Fibroblast of lung (primary cell): ENCODE measurements at places on chromosomes 16 and 17. TPM values are rescaled to one million over a fixed set of nuclear protein-coding genes. Genes with fewer than 3 reads are reported as not detected.

The RNF112 gene
- 7.2 and 21.5 TPM in 2 replicates for total RNA-seq

The DPEP2 gene
- not detected in 2 replicates for total RNA-seq

The CEMP1 gene
- not detected in 2 replicates for total RNA-seq

The SDR42E2 gene
- under 0.01 TPM in 1 of 2 replicates, not detected in the other for total RNA-seq

The SMIM5 gene
- under 0.01 and 0.17 TPM in 2 replicates for total RNA-seq

The PHAF1 gene
- 15.2 and 18.3 TPM in 2 replicates for total RNA-seq

The ZFP3 gene
- total RNA-seq, result 2.1 and 3.1 TPM in 2 replicates

The CDH3 gene
- 0.26 TPM in 1 of 2 replicates, not detected in the other for total RNA-seq

The DOC2B gene
- not detected in 2 replicates for total RNA-seq

The CD300E gene
- not detected in 2 replicates for total RNA-seq

The INCA1 gene
- total RNA-seq, result 0.26 and 0.33 TPM in 2 replicates

The C16orf95 gene
- total RNA-seq, result 3.1 and 5.4 TPM in 2 replicates

The CORO6 gene
- total RNA-seq, result 9.8 and 19.3 TPM in 2 replicates

The MT3 gene
- not detected in 2 replicates for total RNA-seq

The DNAH3 gene
- total RNA-seq, result not detected in 2 replicates

The TP53TG3 gene
- total RNA-seq, result 0.17 TPM in 1 of 2 replicates, not detected in the other

The SPNS3 gene
- total RNA-seq, result not detected in 2 replicates

The BICDL2 gene
- not detected in 2 replicates for total RNA-seq

The SLC35G6 gene
- not detected in 2 replicates for total RNA-seq

The MYLK3 gene
- total RNA-seq, result 0.17 and 0.26 TPM in 2 replicates

The CD79B gene
- 0.17 and 0.26 TPM in 2 replicates for total RNA-seq
